ENCODE measurements at places on chromosomes 5 and 9.

- DNase-seq = no peak
Observed at GRCh38 chr5:97936231-97936630, 753.2 kb upstream of the RIOK2 start.

DNA sequence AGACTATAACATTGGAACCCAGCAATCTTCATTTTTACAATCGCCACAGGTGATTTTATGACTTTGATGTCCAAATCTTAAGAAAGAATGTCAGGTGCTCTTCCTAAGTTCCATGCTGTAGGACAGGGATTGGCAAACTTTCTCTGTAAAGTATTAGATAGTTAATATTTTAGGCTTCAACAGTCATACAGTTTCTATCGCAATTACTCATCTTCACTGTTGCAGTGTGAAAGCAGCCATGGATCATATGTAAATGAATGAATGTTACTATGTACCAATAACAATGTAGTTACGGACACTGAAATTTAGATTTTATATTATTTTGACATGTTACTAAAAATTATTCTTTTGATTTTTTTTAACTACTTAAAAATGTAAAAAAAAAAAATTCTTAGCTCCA is 169.7 kb downstream of the DTWD2 start:
- no peak for DNase-seq

- no peak for DNase-seq
Observed at GRCh38 chr5:142795251-142795650, 25.1 kb downstream of the ARHGAP26 start.

DNA sequence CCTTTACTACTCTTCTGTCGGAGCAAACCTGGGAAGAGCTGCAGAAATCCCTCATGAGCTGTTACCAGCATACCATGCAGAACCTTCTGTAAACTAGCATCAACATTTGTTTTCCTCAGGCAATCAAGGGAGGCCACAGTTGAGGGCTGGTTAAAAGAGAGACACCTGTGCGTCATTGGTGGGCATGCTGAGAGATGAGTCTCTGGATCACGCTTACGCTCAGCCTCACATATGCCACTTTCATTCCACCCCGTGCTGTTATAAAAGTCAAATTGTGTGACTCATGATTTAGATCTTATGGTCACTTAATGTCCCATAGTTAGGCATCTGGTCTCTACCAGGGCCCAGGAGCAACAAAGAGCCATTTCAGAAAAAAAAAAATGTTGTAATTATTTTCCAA is 18.1 kb upstream of the ICE1 start:
- DNase-seq = no peak

- DNase-seq = no peak
Observed at GRCh38 chr5:122311497-122311960, 508 bp upstream of the SNCAIP start.

- no peak for DNase-seq
Observed at GRCh38 chr9:33739398-33739797, 56.0 kb upstream of the PRSS3 start.

DNA sequence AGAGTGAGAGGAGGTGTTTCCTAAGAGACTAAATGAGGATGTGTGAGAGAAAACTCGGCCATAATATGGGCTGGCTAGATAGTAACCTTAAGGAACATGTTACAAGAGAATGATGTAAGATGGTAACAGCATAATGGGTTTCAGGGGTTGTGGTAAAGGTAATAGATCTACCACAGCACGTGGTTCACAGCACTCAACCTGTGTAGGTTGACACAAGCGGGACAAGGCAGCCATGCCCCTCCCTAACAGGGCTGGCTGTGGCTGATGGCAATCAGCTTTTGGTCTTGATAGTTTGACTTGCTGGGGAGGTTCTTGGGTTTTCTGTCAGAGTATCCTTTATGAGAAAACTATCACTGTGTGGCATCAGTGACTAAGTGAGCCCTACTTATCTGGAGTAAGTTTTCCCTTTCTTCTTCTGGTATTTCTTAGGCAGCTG is 138.6 kb downstream of the TRIO start:
- no peak for DNase-seq

DNA sequence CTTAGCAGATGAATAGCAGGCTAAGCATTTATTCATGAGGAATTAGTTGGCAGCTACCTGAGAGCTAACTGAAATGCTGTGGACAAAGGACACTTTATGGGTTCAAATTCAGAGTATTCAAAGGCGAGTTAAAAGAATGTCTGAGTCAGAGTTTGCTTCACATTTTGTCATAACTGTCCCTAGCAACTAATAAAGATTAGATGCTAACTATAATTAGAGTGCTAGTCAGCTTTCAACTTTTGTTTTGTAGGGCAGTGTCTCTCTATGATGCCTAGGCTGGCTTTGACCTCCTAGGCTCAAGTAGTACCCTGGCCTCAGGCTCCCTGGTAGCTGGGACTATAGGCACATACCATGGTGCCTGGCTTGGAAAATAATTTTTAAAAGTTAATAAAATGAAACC is 4.6 kb downstream of the SMC5 start:
- DNase-seq = no peak

DNA sequence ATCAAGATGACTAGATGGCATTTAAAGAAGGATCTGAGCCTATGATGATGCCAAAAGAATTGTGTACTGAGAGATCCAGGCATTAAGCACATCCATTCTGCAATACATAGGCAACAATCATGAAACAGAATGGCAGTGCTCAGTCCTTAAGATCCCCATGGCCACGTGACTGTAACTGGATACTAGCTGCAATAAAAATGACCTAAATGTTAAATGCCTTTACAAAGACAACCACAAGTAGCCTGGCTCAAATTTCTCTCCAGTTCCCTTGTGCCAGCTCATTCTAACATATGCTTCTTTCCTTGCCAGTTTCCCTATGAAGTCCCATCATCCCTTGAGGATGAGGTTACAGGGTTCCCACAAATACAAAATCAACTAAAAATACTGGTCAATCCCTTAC is 148.3 kb upstream of the GHR start:
- DNase-seq = no peak

GRCh38 chr9:5122116-5122515 is 63.3 kb downstream of the INSL6 start:
- DNase-seq = no peak

- no peak for DNase-seq
Observed at GRCh38 chr9:95373782-95374487, 56.4 kb upstream of the FANCC start.

DNA sequence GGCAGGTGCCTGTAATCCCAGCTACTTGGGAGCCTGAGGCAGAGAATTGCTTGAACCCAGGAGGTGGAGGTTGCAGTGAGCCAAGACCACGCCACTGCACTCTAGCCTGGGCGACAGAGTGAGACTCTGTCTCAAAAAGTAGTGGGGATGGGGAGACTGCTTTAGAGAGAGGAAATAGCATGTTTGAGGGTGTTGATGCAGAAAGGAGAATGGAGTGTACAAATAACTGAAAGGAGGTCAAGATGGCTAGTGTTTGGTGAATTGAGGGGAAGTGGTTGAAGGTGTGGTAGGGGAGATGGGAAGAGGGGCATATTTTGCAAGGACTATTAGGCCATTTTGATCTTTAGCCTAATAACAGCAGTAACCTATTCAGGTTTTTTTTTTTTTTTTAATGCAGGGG is 18.2 kb downstream of the TENT2 start:
- DNase-seq = no peak

DNA sequence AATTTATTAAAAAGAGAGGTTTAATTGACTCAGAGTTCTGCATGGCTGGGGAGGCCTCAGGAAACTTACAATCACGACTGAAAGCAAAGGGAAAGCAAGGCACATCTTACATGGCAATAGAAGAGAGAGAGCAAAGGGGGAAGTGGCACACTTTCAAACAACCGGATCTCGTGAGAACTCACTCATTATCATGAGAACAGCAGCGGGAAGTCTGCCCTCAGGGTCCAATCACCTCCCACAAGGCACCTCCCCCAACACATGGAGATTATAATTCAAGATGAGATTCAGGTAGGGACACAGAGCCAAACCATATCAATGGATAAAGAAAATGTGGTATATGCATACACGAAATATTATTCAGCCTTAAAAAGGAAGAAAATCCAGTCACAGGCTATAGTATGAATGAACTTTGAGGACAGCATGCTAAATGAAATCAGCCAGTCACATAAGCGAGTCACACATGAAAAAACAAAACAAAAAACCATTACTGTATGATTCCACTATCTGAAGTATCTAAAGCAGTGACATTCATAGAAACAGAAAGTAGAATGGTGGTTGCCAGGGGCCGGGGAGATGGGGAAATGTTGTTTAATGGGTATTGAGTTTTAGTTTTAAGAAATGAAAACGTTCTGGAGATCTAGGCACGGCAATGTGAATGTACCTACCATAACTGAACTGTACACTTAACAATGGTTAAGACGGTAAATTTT is 83.4 kb upstream of the PCA3 start:
- DNase-seq = no peak

DNA sequence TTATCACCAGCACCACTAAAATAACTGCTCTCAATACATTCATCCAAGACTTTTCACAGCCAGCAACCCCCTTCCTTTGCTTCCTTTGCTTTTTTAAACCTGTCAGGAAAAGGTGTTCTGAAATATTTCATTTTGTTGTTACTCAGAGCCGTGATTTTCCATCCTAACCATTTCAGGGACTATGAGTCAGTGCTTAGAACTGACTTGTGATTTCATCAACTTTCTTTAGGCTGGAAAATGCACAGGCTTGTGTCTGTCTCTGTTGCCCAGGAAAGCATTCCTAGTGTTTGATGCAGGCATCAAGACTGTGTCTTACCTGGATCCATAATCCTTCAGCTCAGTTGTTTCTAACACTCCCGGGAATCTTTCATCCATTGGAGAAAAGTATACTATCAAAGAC is 805.6 kb downstream of the BRINP1 start:
- DNase-seq = no peak

DNA sequence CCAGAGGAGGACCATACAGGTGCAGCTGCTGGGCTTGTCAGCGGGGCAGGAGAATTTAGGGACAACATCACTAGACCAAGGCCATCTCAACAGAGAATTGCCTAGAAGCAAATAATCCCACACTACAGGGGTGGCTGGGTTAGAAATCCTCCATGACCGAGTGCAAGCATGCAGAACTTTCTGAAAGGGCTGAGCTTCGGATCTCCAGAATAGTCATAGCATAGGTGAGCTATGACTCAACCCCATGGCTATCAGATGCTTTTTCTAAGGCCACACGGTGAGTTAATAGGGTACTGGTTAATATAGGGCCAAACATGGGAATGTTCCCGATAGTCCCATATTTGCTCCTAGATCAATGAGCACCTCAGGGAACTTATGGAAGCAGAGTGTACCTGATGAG is 4.2 kb downstream of the KCNIP1 start:
- DNase-seq = no peak

GRCh38 chr5:115838885-115839518 is 2.4 kb downstream of the ATG12 start:
- DNase-seq = no peak

DNA sequence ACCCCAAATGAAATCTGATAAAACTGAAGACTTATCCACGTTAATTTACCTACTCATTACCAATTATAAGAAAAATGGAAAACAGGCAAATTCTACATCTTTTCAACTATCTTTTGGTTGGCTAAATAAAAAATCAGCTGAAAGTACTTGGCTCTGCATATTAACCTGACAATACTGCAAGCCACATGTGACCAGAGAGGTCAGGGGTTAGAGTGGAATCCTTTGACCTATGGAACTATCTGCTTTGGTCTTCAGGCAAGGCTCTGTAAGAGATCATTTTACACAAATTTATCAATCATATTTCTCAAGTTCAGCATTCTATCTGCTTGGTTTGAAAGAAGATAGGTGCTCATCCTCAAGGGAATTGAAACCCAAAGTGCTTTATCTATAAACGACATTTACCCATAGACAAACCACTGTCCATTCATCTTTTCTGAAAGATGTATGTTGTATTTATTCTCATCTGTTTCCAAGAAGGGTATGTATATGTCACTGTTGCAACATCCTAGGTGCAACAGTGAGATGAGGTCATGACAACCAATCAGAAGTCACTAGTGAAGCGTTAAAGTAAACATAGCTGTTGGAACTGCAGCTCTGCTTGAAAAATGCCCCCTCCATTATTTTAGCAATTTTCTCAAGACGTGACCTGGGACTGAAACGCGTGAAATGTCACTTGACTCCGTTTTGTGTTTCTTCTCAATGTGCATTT is 144.9 kb upstream of the POU5F2 start:
- DNase-seq = no peak

GRCh38 chr5:81878333-81878732 is 93.5 kb upstream of the ATG10 start:
- DNase-seq = no peak

- no peak for DNase-seq
Observed at GRCh38 chr5:39650008-39650762, 225.4 kb upstream of the DAB2 start.

DNA sequence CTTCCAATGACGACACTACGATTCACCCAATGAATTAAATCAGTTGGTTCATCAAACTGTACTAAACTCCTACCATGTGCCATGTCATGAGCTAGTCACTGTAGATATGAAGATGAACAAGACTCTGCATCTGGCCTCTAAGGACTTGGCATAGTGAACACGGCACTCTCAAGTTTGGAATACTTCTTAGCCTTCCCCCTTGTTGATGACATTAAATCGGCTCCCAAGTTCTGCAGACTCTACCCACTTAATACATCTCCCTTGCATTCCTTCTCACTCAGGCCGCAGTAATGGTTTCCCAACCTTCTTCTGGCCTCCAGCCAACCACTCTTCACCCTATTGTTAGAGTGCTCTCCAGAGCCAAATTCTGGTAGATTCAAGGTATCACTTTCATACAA is 184.7 kb downstream of the MAPKAP1 start:
- no peak for DNase-seq

DNA sequence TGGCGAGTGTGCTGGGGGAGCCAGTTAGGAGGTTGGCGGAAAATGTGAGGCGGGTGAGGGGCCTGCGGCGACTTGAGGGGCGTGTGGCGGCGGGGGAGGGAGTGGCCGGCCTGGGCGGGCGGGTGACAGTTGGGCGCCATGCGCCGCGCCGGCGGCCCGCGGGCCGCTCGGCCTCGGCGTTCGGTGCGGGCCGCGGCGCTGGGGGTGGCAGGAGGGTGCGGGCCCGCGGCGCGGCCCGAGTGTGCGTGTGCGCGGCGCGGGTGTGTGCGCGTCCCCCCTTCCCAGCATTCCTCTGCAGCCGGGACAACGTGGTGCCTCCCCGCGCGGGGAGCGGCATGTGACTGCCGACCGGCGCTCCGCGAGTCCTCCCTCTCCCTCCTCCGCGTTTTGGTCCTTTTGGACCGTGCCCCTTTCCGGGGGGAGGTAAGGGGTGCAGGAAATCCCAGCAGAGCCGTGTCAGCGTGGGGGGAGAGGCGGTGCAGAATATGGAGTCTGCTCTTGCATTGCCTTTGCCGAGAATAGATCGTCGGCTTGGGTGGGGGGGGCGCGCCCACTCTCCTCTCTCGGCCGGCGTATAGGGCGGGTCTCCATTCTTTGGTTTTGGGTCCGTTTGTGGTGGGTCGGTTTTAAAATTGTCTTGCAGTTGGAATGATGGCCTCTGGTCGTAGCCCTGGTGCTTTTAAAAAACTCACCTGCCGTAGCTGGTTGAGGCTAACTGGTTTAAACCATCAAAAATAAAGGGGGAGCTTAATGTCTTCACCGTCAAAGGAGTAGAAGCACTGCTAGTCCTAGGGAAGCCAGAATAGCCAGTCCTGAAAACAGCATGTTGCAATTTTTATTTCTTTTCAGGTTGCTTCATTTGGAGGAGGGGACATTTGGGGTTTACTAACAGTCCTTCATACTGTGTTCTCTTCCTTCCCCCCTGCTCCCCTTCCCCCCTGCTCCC is 2.0 kb downstream of the LARP1 start:
- DNase-seq = peak; percentile 36

All from activated CD8-positive, alpha-beta memory T cell treated with anti-CD3 and anti-CD28 coated beads for 48 hours (primary cell).